ENCODE measurements at places on chromosomes 13 and 19.

GRCh38 chr19:18172331-18173053 is 1.1 kb upstream of the IFI30 start:
- no peak for DNase-seq

DNA sequence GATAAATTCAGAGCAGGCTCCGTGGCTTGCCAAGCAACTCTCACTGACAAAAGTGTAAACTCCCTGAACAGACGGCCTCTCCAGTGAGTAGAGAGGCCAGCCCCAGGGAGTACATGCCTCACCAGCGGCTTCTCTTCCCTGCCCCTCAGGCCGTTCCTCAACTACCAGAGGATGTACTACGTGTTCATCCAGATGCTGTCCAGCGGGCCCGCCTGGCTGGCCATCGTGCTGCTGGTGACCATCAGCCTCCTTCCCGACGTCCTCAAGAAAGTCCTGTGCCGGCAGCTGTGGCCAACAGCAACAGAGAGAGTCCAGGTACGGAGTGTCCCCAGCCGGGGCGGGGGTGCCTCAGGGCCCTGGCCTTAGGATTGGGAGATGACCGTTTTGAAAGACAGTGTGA is 93.4 kb upstream of the MCF2L start:
- DNase-seq: no peak

GRCh38 chr13:40457929-40458719 is 208.3 kb downstream of the FOXO1 start:
- DNase-seq: no peak

DNA sequence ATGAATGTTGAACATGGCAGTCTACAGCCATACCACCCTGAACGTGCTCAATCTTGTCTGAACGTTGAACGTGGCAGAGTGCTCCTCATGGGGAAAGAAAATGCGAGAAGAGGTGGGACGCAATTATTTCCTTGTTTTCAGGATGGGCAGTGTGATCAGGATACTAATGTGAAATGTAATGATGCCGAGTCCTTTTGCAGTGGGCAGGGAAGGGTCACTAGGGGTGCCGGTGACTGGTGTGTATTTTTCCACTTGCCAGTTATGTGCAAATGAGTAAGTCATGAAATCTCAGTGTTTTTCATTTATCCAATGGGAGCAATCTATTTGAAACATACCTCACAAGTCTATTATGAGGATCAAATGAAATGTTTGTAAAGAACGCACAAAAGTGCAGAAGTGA is 84.8 kb downstream of the LNX2 start:
- no peak for DNase-seq

GRCh38 chr13:40994581-40995230 is 24.4 kb downstream of the ELF1 start:
- no peak for DNase-seq

DNA sequence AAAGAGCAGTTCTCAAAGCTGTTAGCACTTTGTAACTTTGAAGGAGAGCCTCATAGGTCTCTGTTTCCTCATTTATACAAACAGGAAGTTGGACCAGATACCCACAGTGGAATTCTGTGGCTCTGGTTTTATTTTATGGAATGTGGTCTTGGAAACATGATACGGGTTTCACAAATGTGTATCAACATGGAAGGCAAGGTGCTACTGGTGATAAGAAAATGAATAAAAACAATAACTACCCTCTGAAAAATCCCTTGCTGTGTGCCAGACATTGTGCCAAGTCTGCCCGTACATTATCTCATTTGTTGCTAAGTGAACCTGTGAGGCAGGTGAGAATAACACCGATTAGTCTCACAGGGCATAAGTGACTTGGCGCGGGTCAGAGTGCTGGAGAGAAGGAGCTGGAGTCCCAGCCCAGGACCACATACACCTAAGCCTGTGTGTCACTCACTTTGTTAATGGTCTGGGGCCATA is 45.0 kb upstream of the RNF113B start:
- no peak for DNase-seq

DNA sequence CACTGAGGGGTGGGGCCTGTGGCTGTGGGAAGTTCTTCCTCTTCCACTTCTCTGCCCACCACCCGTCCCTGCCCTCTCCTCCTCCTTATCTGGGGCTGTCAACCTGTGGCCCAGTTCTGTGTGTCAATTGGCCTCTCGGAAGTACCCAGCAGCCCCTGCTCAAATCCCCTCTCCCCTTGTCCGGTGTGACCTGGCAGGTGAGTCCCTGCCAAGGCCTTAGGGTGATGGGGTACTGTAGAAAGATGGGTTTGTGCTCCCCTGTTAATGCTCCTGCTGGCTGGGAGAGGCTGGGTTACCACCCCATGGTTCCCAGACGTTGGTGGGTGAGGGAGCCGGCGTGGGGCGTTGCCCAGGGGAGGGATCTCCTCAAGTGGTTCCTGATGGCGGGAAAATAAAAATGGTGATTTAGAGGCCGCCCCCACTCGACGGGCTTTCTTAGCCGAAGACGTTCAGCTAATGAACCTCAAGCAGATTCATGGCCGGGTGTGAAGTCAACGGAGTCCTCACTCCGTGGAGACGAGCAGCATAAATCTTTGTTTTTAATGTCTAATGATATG is 141.2 kb downstream of the URI1 start:
- DNase-seq: no peak

GRCh38 chr13:31965361-31966066 is 66.1 kb upstream of the FRY start:
- DNase-seq: no peak

GRCh38 chr19:1290703-1291651 is 5.3 kb downstream of the EFNA2 start:
- DNase-seq: no peak

- no peak for DNase-seq
Observed at GRCh38 chr19:11400798-11401197, 16.7 kb upstream of the EPOR start.

GRCh38 chr13:108728370-108728769 is 99.0 kb downstream of the MYO16 start:
- no peak for DNase-seq

GRCh38 chr13:80547885-80548825 is 207.2 kb upstream of the SPRY2 start:
- DNase-seq: no peak

- DNase-seq: no peak
Observed at GRCh38 chr13:98476538-98476966, 100.4 kb downstream of the STK24 start.

- DNase-seq: no peak
Observed at GRCh38 chr13:113897966-113898365, 34.1 kb upstream of the GAS6 start.

DNA sequence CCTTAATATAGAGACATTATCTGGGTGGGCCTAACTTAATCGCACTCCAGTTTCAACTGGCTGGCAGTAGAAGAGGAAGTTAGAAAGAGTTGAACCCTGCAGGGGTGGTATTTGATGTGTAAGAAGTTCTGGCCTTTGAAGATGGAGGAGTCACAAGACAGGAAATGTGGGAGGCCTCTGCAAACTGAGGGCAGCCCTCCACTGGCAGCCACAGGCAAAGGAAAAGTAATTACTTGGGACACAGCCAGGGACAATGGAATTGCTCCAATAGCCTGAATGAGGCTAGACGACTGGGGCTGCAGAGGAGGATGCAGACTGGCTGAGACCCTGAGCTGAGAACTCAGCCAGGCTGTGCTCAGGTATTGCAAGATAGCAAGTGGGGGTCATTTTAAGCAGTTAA is 703.3 kb upstream of the ARGLU1 start:
- no peak for DNase-seq

DNA sequence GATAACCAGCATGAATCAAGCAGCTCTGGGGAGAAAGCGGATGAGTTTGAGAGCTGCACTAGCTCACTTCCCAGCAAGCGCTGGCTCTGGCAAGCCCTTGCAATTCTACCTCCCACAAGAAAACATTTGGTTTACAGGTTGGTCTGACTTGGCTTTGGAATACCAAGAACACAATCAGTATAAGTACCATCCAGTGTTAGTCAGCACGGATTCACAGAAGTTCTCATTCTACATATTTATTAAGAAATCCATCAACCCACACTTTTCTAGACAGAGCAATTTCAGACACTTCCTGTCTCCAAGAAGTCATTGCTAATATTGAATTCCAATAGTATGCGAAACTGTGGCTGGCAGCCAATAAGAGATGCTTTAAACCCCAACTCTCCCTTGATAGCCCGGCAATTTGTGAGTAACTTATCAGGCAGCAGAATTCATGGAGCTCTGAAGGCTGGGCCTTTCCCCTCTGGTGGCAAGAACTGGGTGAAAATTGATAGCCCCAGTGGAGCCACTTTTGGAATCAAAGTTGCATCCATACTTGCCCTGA is 59.4 kb upstream of the WASF3 start:
- no peak for DNase-seq

GRCh38 chr19:21907516-21907915 is 71.5 kb upstream of the ZNF43 start:
- no peak for DNase-seq

GRCh38 chr19:15199661-15200552 is 888 bp downstream of the NOTCH3 start:
- no peak for DNase-seq

DNA sequence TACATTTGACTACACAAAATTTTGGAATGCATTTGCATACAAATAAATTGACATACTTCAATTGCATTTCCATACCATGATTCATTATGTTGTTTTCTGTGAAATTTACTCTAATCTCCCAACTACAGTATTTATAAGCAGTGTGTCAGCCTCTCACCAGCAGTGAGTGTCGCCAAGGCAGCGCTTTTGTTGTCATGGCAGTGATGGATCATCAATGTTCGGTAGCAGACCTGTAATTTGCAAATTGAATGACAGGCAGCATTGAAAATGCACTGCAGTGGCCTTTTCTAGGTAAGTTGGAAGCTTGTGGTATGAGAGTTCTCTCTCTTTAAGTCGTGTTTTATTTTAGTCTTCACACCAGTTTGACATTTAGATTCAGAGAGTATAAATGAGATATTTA is 534.1 kb downstream of the PCDH17 start:
- peak; percentile 85 for DNase-seq

DNA sequence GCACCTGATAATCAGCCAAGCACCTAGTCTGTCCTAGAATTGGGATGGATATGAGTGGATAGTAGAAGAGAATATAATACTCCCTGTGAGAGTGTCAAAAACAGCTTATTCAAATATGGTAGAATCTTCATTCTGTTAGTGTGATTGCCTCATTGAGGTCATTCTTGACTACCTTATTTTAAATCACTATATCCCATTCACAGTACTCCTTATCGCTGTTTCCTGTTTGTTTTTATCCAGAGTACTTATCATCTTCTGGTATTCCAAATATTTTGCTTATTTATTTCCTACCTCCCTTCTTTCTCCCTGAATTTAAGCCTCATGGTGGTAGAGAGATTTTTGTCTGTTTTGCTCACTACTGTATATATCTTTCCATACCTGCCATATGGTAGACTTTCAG is 9.9 kb downstream of the NDFIP2 start:
- no peak for DNase-seq

GRCh38 chr13:97912139-97912535 is 41.3 kb upstream of the IPO5 start:
- no peak for DNase-seq

DNA sequence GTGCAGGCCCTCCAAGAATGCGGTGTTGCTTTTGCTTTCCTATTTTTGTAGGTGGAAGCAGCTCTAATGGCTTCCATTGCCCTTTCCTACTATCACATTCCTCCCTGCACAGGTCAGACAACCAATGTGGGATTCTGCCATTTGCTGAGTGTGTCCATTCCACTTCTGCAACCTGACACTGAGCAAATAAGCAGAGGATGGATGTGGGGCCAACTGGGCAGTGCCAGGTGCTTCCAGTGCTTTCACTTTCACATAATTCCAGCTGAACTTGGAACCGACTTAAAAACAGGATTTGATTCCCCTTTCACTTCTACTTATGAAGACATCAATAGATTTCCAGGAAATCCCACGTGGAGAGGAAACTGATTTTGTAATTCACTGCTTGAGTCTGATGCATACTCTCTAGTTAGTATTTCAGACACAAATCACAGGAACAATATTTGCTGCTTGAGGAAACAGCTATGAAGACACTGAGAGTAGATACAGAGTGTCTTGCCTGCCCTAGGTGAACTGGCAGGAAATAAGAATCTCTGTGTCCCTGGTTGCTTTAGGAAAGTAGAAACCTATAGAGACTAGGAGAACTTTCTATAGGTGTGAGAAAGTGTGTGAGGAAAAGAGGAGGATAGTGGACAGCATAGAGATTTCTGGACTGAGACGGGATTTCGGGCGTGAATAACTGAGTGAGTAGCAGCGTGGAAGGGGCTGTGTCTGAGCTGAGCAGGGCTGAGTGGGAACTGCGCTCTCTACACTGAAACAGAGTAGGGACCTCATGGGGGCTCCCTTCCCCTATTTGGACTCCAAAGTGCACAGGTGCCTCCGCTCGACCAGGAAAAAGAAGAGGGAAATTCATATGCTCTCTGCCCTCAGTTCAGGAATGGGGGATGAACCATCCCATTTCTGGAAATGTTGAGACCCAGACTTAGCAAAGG is 22.5 kb downstream of the LGALS16 start:
- no peak for DNase-seq

DNA sequence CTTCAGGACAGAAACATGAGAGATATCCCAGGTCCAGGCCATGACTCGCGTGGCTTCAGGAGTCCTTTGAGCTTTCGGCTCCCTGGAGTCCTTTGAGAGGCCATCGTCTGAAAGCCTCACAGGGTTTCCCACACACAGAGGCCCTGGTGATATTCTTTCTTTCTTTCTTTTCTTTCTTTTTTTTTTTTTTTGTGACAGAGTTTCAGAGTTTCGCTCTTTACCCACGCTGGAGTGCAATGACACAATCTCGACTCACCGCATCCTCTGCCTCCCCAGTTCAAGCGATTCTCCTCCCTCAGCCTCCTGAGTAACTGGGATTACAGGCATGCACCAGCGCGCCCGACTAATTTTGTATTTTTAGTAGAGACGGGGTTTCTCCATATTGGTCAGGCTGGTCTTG is 5.5 kb downstream of the SIN3B start:
- DNase-seq: no peak

GRCh38 chr19:58382997-58383603 is 2.3 kb upstream of the ZNF837 start:
- DNase-seq: no peak

DNA sequence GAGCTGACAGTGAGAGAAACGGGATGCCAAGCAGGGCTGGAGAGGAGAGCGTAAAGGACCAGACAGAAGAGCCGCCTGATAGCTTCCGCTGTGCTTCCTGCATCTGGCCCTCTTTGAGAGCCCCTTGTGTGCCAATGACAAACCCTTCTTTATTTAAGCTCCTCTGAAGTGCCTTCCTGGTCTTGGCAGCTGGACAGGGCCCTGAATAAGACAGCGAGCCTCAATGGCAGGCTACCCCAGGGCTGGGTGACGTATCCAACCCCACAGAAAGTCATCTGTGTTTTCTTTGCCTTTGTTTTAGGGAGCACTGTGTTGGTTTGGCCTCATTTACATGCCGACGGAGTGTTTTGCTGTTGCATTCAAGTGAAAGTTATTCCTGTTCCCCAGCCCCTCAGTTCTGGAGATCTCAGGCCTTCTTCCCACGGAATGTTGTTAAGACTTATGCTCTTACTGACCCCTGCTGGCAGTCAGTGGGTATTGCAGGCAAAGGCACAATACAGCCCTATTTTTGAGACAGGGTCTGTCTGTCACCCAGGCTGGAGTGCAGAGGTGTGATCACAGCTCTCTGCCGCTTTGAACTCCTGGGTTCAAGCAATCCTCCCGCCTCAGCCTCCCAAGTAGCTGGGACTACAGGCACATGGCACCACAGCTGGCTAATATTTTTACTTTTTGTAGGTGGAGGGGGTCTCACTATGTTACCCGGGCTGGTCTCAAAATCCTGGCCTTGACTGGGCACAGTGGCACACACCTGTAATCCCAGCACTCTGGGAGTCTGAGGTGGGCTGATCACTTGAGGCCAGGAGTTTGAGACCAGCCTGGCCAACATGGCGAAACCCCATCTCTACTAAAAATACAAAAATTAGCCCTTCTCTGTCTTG is 16.8 kb downstream of the CCL25 start:
- DNase-seq: no peak

Data from NCI-H1417 treated with DMSO at 0.1 percent for 48 hours (cell line).